ENCODE measurements at places on chromosomes 2 and 18. TPM values are rescaled to one million over a fixed set of nuclear protein-coding genes. Genes with fewer than 3 reads are reported as not detected.
A peak's percentile ranks its signal among the peaks of the same experiment; 100 is the strongest.

DNA sequence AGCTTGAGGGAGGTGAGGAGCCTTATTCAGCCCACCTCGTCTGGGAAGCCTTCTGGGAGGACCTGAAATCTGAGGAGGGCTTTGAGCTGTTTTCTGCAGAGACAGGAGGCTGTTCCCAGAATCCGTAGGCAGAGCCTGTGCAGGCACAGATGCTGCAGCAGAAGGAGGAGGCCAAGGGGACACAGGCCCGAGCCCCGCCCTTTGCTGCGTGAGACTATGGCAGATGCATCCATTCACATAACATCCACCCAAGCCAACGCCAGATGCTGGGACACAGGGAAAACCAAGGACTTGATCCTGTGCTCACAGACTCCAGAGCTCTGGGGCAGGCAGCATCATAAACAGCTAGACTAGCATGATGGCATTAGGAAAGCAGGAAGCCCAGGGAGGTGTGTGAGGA is 98.2 kb downstream of the KCNF1 start:
- peak; percentile 25 for DNase-seq

- DNase-seq = no peak
Measured at GRCh38 chr2:173658946-173659371, 304.3 kb downstream of the CDCA7 start.

DNA sequence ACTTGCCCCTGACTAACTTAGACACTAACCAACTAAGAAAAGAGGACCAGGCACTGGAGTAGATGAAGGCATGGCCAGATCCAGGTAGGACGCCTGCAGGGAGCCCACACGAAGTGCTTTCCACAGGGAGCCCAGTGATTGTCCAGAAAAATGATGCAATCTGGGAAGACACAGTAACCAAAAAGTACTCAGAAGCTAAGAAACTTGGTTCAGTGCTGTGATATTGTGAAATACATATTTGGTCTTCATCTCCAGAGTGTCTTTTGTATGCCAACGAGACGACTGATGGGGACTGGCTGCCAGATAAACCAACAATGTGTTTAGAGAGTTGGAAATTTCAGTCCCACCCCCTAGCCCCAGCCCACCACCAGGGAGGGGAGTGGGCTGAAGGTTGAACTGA is 135.0 kb downstream of the SP3 start:
- no peak for DNase-seq

GRCh38 chr2:21966139-21966538 is 842.4 kb downstream of the TDRD15 start:
- DNase-seq = no peak

SIX3 gene
- not detected for total RNA-seq

- DNase-seq = no peak
Measured at GRCh38 chr2:4530231-4530630, 826.9 kb downstream of the DCDC2C start.

FBXO41 gene
- 27.0 TPM for total RNA-seq

DNA sequence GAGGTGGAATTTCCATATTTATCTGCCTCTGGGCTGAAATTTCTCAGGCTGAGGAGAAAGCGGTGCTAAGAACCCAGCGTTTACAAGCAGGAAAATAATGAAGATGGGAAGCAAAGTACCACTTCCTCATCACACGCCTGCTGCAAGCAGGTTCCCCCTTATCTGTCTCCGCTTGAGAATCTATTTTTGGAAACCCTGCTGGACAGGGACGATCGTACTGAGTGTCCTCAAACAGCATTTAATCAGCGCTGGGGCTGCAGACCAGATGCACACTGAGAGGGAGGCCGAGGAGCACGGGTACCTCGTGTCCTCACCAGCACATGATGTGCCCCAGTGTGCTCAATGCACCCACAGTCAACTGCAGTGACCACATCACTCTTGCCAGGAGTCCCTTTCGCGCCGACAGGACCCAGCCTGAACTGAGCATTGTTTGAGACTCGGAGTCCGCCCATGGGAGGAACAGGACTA is 160.4 kb downstream of the HDAC4 start:
- DNase-seq = peak; percentile 79

DNA sequence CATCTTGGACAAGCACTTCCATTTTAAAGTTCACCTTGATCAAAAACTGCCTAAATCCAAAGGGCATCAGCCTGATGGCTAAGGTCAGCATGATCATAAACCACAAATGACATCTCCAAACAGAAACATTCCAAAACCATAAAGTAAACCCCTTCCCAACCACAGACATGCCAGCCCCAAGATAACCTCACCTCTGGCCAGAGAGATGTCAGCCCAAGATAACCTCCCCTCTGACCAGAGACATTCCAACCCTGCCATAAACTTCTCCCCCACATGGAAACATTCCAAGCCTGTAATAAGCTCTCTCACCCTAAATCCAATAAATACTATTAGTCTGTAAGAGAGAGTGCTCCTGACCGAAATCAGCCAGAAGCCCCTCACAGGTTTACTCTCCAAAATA is 18.6 kb upstream of the MARCO start:
- DNase-seq = no peak

DNA sequence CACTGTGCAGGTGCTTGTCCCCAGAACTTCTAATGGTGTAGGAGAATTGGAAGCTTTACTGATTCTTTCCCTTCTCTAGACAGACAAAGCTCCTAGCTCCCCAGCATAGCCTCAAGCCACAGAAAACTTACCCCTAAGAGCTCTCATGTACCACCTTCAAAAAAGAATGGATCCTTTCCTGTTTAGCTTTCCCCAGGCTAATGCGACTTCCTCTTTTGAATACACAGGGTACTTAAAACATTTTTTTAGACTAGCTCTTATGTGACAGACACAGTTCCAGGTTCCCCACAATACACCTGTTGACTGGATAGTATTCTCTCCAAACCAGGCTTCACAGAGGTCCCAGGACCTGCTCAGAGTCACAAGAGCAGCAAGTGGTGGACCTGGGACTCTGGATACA is 8.3 kb downstream of the CTAGE1 start:
- DNase-seq = no peak

ZBTB7C gene
- 0.78 TPM for total RNA-seq

COL5A2 gene
- 18.9 TPM for total RNA-seq

RNF144A gene
- total RNA-seq = 41.5 TPM

DNA sequence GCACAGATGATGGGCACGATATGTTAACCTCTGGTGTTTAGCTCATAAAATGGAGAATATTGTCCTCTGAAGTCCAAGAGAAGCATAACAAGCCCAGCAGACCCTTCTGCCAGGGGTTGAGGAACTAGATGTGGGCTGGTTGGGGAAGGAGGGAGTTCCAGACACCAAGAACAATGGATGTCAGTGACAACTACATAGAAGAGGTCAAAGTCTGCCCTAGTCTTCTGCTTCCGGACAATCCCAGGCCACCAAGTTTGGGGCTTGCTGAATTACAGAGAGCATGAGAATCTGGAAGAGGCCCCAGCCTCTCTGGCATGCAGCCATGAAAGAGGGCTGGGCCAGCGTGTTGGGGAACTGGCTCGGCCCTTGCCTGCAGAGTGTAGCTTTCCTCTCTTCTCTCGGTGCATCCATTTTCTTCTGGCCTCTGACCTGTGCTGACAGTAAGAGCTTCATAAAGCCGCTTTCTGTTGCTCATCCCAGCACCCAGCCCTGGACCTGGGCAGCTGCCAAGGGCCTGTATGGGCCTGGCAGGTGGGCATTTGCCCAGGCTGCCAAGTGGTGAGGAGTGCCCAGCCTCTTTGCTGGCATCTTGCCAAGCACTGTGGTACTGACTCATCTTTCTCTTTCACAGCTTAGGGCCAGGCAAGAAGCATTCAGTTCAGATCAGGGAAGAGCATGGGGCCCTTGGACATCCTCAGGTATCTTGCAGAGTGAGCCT is 14.6 kb upstream of the LAPTM4A start:
- no peak for DNase-seq

DNA sequence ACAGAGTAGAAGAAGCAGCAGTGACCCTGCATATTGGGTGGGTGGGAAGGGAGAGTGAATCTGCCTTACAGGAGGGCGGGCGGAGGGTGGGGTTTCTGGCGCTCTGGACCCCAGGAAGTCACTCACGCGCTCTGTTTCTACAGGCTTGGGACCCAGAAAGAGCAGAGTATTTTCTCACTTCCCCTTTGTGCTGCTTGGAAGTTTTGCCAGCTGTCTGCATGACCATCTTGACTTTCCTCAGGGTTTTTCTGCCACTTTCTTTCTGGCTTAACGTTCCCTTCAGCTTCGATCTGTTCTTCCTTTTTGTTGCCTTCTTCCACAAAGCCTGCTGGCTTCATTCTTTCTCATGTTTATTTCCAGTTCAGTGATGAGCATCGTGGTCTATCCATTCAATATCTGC is 383.1 kb downstream of the GALR1 start:
- no peak for DNase-seq

DNA sequence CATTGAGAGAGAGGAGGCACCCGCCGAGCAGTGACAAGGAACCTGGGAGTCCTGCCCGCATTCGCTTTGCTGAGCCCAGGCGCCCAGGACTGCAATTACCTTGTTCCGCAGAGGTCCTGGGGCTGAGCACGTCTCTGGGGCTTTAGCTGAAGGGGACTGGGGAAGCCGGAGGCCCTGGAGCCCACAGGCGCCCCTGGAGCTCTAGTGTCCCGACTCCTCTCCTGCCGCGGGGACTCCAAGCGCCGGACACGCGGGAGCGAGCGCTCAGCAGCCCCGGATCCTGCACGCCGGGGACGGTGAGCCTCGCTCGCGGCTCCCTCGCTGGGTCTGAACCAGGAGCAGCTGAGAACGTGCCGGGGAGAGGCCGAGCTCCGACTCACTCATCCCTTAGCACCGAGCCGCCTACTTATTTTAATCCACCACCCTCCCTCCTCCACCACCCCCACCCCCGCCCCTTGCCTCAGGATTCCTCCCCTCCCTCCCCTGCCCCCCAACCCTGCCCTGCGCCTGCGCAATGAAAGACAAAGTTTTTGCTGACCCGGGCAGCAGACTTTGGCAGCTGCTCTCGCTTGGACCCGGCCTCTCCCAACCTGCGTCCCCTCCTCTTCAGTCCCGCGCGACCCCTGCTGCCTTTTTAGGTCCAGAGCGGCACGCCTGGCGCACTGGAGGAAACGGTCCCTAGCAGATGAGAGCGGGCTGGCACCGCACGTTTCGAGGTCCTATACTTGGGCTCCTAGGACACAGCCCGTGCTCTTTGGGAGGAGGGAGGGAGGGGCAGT is at the start of gene OSR1:
OSR1 (minus strand) TSS at position 382 of the 779 bp plus-strand sequence. CDS start 4,818 bp downstream, outside the sequence.
- no peak for DNase-seq

DNA sequence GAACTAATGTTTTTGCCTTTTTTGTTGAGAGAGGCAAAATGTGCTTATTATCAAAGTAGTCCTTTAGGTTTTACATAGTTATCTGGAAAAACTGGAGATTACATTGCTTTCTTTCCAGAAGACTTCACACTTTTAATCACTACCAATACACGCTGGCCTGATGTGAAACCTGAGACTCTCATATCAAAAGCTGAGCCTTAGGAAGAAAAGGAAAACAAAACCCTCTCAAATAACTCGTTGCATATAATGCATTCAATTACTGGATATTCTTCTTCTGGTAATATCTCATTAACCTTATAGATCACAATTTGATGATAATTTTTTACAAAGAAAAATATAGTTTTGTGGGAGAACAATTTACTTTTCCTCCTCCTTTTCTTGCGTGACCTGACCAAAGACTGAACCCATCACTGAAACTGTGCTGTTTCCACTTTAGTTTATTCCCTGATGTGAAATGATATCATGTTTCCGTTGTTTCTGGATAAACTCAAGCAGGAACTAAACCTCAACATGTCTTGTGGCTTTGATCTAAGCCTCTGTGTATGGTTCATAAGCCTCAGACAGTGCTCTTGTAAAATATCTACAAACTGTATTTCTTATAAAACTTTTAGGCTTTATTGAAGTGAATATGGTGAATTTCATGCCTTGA is 332.4 kb downstream of the GULP1 start:
- DNase-seq = no peak

- no peak for DNase-seq
Measured at GRCh38 chr2:158004126-158004764, 97.4 kb upstream of the UPP2 start.

DNA sequence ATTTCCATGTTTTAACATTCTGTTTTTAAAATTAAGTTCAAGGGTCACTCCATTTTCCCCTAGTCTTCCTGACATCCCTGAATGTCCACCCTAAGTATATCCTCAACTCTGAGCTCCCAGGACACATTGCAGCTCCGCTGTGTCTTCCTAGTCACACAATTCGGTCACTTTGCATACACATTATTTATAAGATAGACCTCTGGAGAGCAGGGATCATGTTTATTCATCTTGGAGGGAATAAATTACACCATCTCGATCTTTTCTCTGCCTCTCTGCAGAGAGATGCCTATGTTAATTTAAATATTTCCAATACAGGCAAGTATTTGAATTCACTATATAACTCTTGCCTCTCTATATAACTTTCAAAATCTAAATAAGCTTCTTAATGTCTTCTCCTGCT is 166.2 kb downstream of the SLC39A10 start:
- DNase-seq = no peak

QPCT gene
- 5.9 TPM for total RNA-seq

DAW1 gene
- 1.1 TPM for total RNA-seq

DNA sequence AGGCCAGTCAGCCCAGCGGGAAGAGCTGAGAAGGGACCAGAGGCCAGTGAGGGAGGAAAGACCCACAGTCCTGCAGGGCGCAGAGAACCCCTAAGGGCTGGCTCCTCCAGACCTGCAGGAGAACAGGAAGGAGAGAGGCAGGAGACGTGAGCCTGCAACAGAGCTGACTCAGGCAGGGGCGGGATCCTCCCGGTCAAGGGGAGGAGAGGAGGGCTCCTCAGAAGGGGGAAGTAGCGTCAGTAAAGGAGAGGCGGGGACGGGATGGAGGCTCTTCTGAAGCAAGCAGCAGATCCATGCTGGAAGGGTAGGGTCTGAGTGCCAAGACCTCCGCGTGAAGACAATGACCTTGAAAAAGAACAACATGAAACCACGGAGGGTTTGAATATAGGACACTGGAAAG is 50.8 kb downstream of the TRABD2A start:
- no peak for DNase-seq

- DNase-seq = no peak
Measured at GRCh38 chr2:195494451-195494850, 162.6 kb upstream of the SLC39A10 start.

LRRC30 gene
- total RNA-seq = not detected

VIT gene
- not detected for total RNA-seq

ADD2 gene
- 435 TPM for total RNA-seq

HOXD13 gene
- not detected for total RNA-seq

DNA sequence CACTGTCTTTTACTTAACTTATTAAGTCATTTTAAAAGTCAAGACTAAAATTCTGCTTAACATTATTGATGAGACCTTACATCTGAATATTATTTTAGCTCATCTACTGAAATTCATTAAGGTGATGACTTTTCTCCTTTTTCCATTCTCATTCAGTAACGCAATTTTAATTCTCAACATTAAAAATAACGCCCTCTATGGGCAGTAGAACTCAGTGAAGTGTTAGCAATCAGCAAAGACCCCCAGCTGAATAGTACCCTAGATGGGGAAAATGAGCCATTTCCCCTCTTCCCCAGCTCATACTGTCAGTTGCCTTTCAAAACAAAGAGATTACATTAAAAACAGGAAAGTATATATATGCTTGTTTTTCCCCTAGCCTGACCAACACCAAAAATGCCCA is 203.3 kb downstream of the NR4A2 start:
- DNase-seq = no peak

DNA sequence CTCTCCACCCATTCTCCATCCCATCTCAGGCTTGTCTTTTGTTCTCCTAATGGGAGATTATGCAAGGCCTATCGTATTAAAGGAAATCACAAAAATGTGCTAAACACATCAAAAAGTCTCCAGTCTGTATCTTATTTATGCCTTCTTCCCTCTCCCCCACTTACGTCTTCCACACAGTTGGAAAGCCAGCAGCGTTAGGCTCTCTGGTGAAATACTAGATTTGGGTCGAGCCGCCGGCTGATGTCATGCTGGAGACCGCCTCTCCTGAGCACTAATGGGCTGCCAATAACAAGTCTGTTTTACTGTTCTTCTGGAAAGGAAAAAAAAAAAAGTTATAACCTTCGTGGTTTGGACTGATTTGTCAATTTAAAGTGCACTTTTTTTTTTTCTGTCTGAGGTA is 182.7 kb upstream of the SIX2 start:
- DNase-seq = no peak
